ENCODE measurements at places on chromosomes 1 and 21. TPM values are rescaled to one million over a fixed set of nuclear protein-coding genes. Genes with fewer than 3 reads are reported as not detected.

GRCh38 chr1:29856340-29857114 lies 620.2 kb downstream of the PTPRU start:
- no peak for DNase-seq

The CYP2J2 gene
- total RNA-seq: 1.4 TPM

The SMCP gene
- not detected for total RNA-seq

The SEMA4A gene
- 31.3 TPM for total RNA-seq

DNA sequence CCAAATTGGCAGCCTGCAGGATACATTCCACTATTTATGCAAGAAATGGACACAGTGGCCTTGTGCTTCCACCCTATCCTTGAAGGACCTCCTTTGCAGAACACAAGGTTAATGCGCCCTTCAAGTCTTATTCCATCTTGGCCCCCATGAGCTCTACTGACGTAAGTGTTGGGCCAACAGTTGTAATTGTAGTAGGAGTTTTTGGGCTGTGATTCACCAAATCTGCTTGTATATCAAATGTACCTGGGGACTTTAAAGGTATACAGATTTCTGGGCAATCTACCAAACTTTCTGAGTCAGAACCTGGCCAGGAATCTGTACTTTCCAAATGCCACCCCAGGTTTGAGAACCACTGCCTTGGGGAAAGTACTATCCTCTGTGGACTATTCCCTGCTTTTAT lies 100.9 kb upstream of the MARK1 start:
- DNase-seq: no peak

The SAMD11 gene
- total RNA-seq: 9.3 TPM

GRCh38 chr21:35697321-35697808 lies 363.0 kb downstream of the SETD4 start:
- DNase-seq: peak; percentile 68

DNA sequence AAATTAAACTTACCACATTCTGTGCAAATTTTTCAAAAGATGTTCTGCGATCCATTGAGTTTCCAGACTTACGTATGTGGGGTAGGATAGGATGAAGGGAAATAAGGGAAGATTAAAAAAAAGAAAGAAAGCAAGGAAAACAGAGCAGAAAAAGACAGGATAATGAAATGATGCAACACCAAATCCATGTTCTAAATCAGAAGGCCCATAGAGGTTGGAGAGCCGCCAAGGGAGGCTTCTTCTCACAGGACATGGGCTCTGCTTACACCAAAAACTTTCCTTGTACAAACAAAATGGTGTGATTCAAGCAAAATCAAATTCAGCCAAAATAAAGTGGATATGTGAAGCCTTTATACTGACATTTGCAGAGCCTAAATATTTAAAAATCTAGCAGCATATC lies 189.5 kb upstream of the GREM2 start:
- no peak for DNase-seq

- no peak for DNase-seq
These were observed 29.1 kb upstream of the SAMD13 start for GRCh38 chr1:84272401-84272800.

GRCh38 chr21:45051580-45052434 lies 22.6 kb upstream of the ADARB1 start:
- DNase-seq: peak; percentile 15

- DNase-seq: no peak
These were observed 15.2 kb downstream of the LRRC38 start for GRCh38 chr1:13498553-13498952.

The CAMK1G gene
- total RNA-seq: 0.30 TPM

DNA sequence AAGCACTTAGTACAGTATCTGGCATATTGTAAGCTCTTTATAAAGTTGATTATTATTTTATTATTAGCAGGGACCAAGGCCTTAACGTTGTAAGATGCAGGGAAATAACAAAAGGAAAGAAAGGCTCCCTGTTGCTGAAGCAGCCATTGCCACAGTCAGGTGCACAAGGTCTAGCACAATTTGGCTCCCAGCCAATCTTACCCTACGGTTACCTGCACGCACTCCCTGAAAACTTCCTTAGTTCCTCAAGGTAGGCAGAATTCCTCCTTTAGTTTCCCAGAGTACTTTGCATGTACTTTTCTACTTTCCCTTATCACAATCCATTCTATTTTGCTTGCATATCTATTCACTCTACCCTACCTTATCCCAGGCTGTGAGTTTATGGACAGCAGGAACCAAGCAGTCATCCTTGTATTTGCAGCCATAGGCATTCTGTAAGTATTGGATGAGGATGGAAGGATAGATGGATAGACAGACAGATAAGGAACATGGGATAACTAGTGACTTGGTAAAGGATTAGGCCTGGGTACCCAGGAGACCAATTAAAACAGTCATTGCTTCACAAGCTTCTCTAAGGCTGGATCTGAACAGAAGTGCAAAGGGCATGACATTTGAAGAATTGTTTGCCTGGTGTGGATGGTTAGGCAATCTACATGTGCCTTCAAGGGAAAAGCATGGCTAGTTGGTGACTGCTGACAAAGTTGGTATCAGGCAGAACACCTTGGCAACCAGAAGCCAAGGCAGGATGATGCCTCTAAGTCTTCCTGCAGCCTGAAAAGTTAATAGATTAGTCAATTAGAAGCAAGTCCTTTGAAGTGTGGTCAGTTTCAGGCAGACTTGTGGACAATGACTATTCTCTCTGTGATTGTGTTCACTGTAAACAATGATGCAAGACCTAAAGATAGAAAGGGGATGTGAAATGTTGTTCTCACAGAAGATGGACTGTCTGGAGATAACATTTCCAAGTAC lies 20.8 kb upstream of the JAK1 start:
- no peak for DNase-seq

DNA sequence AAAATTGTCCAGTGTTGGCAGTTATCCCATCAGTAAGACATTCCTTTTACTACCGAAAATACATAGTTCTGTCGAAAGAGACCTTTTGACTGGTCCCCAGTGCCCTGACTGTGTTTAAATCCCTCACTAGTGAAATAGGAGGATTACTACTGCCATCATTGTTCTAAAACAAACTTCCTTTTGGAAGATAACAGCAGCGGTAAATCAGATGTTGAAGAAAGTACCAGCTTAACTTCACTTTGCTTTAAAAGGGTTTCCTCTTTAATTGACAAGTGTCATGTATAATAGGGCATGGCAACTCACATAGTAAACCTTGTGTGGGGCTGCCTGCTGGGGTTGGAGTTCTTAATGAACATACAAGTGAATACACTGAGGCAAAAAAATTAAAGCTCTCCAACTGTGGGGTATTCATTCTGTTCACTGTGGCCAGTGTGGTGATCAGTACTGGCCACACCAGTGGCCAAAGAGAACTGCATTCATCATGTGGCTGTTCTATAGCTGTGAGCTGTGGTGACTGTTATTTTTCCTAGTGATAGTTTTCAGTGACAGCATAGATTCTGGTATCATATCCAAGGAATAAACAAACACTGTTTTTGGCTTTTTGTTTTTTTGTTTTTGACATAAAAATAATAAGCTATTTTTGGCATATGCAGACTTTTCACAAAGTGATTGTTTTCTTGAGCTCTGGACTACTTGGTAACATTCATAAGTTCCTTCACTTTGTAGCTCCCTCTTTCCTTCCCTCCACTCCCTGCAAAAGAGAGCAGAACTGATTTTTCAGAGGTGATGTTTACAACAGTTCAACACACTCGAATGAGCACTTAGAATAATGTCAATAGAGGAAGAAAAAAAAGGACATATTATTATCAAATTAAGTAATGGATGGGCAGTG lies 74.5 kb downstream of the NFIA start:
- DNase-seq: no peak

DNA sequence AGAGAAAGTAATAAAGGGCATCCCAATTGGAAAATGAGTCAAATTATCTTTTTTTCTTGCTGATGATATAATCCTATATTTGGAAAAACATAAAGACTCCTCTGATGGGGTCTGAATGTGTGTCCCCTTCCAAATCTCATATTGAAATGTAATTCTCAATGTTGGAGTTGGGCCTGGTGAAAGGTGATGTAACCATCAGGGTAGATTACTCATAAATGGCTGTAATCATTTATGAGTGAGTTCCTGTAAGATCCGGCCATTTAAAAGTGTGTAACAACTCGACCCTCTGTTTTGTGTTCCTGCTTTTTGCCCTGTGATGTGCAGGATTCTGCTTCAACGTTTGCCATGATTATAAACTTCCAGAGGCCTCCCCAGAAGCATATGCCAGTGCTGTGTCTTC lies 44.3 kb upstream of the MAP1LC3C start:
- DNase-seq: no peak

The GFI1 gene
- 2.0 TPM for total RNA-seq

DNA sequence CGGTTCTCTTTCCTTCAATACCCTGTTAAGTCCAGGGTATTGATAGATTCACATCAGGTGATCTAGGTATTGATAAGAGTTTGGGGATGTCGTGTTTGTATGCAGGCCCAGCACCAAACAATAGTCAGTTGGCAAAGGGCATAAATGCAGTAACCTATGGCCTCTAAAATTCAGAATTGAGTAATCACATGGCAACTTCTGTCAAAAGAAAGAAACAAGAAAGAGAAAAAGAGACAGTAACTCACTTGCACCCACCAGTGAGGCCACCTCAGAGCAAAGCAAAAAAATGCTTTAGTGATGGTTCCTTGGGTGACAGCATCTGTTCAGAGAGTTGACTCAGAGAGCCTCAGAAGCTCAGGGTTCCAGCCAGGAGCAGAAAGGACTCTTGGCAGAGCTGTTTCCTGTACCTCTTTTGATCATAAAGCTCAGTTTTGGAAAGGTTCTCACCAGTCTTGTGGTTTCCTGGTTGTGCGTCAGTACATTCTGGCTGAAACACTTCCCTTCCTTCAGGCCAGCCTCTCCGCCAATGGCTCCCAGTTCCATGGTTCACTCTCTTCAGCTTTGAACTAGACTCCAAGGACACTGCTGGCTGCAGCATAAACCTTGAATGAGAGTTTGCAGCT lies 70.1 kb upstream of the GORAB start:
- no peak for DNase-seq

DNA sequence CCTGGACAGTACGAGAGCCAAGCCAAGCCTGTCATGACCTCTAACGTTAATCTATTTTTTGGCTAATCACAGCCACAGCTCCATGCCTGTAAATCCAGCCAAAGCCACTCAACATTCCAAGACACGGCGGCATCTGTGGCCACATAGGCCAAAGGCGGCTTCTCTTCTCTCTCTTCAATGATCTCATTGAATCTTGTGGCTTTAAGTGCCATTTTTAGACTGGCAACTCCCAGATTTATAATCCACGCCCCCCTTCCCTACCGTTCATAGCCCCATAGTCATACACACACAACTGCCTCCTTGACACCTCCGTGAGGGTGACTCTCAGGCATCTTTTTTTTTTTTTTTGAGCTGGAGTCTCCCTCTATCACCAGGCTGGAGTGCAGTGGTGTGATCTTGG lies 5.7 kb upstream of the SELENON start:
- no peak for DNase-seq

The HIVEP3 gene
- 23.0 TPM for total RNA-seq

The EVA1C gene
- 40.2 TPM for total RNA-seq

DNA sequence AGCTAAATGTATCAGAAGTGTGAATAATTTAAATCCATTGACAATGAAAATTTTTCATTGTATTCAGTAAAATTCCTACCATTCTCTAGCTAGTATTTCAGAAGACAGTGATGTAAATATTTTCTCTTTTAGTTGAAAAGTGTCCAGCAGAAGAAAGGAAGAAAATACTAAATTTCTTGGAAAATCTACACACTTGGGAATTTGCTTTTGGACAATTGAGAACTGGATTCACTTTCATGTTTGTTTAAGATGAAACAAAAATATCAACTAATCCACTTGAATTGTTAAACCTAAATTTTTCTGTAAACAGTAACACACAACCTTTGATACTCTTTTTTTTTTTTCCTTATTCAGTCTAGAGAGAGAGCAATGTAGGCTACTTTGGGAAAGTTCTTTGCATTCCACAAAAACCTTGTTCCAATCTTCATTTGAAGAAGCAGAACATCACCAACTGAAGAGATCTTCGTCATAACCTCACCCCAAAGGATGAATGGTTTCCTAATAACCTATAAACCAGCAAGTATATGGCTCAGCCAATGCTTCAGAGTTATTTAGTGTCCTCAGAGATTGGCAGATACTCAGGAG lies 155.1 kb upstream of the GORAB start:
- no peak for DNase-seq

DNA sequence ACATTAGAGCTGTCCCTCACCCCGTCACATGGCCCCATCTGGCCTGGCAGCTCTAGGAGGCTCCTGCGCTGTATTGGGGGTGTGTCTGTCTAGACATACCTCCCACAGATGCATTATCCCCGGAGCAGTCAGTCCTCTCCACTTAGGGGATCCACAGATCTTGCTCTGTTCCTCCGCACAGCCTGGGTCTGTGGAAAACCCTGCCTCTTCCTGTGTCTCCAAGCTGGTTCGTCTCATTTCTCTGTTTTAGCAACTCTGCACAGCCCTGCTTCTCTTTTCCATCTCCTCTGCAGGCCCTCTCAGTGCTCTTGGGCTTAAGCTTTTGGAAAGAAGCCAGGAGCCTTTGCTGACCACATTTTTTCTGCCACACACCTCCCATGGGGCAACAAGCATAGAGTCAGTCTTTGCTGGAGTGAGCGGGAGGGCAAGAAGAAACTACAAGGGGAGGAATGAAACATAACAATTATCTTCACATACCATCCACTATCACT lies 241.5 kb downstream of the FOXD2 start:
- no peak for DNase-seq

- DNase-seq: no peak
These were observed 3.2 kb upstream of the CCNL2 start for GRCh38 chr1:1402072-1402900.

GRCh38 chr1:24133819-24134218 lies 9.1 kb downstream of the IL22RA1 start:
- no peak for DNase-seq

DNA sequence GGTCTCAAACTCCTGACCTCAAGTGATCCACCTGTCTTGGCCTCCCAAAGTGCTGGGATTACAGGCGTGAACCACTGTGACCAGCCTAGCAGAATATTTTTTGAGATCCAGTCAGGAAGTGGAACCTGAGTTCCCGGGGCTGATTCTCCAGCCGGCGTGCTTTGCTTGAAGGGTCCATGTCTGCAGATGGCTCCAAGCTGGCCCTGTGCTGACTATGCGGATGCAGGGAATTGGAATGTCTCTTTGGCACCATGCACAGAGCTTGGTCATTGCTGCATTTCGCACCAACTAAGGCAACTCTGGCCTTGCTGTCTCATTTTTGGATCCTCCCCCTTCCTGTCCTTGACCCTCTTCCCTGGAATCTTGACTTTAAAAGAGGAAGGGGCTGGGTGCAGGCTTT lies 28.1 kb downstream of the ARHGEF10L start:
- DNase-seq: no peak

All from upper lobe of left lung (tissue), 6 donors.